ENCODE measurements at places on chromosomes 3 and 15.

DNA sequence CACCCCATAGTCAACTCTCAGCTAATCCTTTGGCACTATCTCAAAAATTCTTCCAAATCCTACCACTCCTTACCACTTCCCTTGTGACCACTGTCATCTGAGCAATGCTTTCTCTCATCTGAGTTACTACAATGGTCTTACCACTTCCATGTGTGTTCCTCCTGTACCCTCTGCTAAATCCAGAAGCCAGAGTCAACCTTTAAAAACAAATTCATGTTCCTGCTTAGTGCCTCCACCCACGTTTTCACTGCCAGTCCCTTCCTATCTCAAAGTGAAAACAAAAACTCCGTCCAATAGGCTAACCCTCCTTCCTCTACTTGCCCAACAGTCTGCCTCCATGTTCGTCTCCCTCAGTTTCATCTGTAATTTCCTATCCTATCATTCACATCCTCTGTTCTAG is 109.0 kb downstream of the ADAMTS9 start:
- DNase-seq, result no peak

- no peak for DNase-seq
These were observed 47.0 kb upstream of the RGMA start for GRCh38 chr15:93135997-93136397.

DNA sequence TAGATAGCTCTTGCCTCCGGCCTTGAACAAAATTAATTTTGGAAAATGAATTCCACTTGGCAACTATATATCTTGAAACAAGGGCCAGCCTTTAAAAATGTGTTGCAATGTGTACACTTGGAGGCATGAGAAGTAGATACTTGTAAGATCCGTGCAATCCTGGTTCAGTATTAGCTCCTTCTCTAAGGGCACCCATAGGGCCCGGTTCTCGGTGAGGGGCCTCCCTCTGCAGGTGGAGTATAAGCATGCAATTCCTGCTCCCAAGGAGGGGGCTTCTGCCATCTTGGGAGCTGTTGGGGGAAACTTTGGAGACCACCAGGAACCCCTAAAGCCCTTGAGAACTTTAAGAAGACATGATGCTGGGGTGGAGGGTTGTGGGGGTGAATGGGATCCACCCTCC is 388.7 kb upstream of the RGMA start:
- DNase-seq, result no peak

- no peak for DNase-seq
These were observed 12.5 kb downstream of the GSK3B start for GRCh38 chr3:120081719-120082118.

DNA sequence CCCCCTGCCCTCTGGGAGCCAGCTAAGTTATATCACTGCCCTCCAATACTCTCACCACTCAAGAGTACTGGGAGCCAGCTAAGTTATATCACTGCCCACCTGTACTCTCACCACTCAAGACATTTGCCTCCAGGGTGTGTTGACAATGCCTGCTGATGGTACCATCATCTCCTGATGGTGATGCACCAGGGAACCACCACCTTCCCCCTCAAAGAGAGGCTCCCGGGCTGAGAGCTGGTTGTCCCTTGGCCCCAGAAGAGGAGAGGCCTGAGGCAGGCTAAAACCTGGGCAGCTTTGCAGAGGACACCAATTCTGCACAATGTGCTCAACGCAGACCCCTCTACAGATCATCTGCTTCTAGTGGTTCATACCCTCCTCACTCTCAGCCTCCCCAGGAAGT is 7.5 kb upstream of the HAPLN3 start:
- DNase-seq, result no peak

DNA sequence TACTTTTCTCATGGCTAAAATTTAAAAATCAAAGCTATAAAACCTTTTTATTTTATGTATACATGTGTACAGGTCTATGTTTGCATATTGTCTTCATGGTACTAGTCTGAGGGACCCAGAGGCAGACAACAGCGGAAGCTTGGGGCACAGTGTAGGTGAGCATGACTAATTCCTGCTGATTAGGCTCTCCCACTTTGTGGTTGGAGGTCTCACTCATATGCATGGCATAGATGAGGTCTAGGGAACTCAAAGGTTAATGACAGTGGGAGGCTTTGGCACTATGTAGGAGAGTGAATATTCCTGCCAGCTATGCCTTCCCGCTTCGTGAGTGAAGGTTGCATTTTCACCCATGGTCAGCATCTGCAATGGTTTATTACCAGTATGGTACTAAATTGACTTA is 47.5 kb upstream of the AADACL2 start:
- no peak for DNase-seq

- DNase-seq, result no peak
These were observed 65.5 kb upstream of the UBE3A start for GRCh38 chr15:25504307-25504706.

- DNase-seq, result no peak
These were observed 549.2 kb upstream of the TBL1XR1 start for GRCh38 chr3:177746337-177746933.
